NCI-H1417 treated with DMSO at 0.1 percent for 48 hours (cell line): ENCODE measurements at places on chromosomes 12 and 14.
A peak's percentile ranks its signal among the peaks of the same experiment; 100 is the strongest.

GRCh38 chr12:124764451-124764850, 99.2 kb downstream of the SCARB1 start:
- no peak for DNase-seq

- no peak for DNase-seq
Observed at GRCh38 chr12:113302886-113303640, 31.8 kb downstream of the SLC8B1 start.

- no peak for DNase-seq
Observed at GRCh38 chr12:32265951-32266350, 133.4 kb upstream of the FGD4 start.

GRCh38 chr14:96002498-96002884, 36.7 kb upstream of the C14orf132 start:
- DNase-seq = no peak

- no peak for DNase-seq
Observed at GRCh38 chr14:97329701-97330100, 532.5 kb downstream of the VRK1 start.

GRCh38 chr14:31084385-31084784, 58.2 kb upstream of the STRN3 start:
- DNase-seq = no peak

- no peak for DNase-seq
Observed at GRCh38 chr12:54359762-54360351, 4.4 kb downstream of the GPR84 start.

- DNase-seq = no peak
Observed at GRCh38 chr14:81031488-81031887, 76.1 kb downstream of the TSHR start.

DNA sequence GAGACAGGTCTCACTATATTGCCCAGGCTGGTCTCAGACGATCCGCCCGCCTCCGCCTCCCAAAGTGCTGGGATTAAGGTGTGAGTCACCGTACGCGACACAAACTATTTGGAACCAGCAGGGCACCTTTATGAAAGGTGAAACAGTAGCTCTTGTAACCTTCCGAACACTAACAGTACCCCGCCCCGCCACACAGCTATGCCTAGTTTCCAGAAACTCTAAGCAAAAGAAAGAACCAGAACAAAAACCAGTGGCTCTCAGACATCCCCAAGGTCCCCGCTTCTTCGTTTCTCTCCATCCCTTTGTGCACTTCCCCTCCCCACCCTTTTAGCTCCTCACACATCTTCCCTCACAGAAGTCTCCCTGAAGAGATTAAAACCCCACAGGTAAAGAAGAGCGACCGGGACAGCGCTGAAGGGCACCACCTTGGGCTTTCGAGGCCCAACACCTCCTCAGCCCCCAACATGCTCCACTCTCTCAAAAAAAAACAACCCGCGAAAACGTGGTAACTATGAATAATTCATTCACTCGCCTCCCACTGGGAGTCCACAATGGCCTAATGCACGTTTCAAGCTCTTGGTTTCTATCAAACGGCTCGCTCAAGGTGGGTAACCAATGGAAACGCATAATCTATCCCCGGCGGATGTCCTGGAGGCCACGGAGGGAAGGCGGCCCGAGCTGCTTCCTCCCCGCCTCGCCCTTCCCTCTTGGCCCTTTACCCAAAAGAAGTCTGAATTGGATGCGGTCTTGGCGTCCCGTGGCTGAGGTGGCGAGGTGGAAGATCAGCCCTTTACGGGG, 877 bp downstream of the BAG5 start:
- no peak for DNase-seq

DNA sequence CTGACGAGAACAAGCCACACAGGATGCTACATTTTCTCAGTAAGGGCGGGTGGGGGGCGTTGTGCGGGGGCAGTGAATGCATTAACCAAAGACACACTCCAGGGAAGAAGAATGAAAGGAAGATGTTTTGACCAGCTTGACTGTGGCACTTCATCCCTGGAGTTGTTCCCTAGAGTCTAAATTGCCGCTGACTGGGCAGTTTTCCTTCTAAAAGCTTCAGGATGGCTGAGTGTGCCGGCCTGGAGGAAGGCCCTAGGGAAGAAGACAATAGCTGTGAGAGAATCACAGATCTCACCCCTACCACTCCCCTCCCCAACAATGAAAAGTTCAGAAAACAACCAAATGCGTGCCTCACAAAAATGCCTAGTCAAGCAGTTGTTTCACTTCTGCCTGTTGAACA, 67.2 kb downstream of the NKX2-1 start:
- peak; percentile 67 for DNase-seq

DNA sequence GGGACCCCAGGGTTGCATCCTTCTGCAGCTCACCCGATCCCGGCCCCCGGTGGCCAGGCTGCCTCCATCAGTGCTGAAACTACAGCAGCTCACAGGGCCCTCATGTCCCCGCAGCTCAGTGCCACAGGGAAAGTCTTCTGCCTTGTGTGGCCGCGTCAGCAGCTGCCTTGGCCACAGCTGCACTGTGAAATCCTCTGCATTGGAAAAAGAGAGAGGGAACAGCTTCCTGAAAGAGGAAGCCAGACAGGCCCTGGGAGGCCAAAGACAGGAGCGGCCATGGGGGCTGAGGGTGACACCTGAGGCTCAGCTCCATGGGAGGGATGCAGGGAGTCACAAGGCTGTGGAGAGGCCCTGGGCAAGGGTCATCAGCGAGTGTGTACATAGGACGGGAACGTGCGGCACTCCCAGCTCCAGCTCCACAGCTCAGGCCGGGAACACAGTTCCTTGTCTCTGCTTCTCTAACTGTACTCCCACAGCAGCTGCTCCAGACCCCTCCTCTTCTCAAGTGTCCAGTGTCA, 32.7 kb downstream of the PARP2 start:
- no peak for DNase-seq

- no peak for DNase-seq
Observed at GRCh38 chr12:75438059-75438754, 42.3 kb upstream of the GLIPR1 start.

GRCh38 chr14:51419685-51420084, 179.6 kb downstream of the TMX1 start:
- no peak for DNase-seq

GRCh38 chr14:44030831-44031383, 476.2 kb downstream of the FSCB start:
- no peak for DNase-seq

- no peak for DNase-seq
Observed at GRCh38 chr12:91846466-91847055, 299.1 kb downstream of the BTG1 start.

DNA sequence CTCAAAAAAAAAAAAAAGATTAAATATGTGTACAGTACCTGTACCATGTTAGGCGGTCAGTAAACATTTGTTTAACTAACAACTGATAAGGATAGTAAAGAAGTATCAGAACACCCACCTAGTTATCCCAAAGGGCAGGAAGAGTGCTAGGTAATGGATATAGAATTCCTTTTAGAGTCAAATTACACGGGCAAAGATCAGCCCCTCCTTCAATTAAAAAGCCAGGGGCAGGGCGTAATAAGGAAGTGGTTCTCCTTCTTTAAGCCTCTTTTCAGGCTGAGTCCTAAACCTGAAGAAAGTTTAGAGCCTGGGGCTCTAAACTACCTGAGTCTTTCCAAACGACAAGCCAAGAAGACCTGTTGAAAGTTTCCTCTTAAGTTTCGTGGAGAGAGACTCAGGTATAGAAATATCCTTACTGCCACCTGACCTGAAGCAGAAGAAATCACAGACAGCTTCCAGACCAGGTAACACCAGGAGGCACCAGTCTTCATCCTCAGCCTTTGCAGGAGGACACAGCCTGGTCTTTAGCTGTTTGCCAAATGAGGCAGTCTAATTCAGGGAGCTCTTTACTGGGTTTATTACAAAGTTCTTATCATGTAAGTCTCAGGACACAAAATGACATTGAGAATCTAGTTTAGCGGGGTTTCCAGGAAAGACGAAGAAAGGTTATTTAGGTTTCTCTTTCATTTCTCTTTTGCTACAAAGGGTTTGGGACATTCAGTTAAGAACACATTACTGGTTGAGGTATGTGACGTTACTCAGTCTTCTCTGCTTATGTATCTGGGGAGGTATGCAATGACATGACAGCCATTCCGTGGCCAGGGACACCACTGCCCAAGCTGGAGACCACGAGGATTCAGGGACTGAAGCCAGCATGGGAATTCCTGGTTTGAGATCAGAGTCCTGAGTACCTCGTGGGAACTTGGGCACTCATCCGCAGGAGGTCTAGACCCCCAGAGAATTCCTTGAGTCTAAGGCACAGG, at the start of gene BCL2L14:
Gene BCL2L14 (plus strand): TSS at position 266 of the 983 bp plus-strand sequence. CDS start 8,367 bp downstream, outside the sequence.
- DNase-seq = no peak

DNA sequence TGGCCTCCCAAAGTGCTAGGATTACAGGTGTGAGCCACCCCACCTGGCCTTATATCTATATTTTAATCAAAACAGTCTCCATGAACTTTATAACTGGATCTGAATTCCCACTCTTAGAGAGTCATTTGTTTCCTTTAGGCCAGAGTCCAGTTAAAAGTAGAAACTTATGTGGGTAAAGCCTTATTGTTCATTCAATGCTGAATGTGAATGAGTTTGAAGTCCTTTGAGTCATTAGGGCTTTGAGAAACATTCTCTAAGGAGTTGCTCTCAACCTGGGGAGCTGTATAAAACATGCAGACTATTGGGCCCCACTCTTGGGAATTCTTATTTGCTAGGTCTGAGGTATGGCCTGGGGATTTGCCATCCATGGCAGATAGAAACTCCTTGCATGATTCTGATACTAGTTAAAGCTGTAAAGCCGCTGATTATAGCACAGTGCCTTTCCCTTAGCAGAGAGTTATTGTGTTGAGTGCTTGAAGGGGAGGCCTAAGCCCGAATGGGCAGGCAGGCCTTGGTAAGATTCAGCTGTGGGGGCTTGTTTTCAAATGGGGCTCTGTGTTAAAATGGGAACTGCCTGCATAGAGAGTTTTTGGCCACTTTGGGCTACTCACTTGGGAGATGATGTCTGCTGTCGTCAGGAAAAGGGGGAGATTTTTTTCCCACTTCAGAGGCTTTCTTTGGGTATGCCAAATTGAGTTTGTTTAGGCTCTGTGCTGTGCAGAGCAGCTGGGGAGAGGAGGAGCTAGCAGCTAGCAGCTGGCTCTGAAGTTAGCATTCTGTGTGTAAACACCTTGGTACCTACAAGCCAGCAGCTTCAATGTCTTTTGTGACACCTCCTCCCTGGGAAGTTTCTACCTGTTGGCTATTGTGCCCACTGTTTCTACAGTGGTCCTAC, 117.5 kb downstream of the DACT1 start:
- no peak for DNase-seq

GRCh38 chr14:52080158-52080800, 11.4 kb upstream of the NID2 start:
- DNase-seq = no peak

GRCh38 chr14:103127356-103127755, 4.1 kb downstream of the TNFAIP2 start:
- DNase-seq = no peak

DNA sequence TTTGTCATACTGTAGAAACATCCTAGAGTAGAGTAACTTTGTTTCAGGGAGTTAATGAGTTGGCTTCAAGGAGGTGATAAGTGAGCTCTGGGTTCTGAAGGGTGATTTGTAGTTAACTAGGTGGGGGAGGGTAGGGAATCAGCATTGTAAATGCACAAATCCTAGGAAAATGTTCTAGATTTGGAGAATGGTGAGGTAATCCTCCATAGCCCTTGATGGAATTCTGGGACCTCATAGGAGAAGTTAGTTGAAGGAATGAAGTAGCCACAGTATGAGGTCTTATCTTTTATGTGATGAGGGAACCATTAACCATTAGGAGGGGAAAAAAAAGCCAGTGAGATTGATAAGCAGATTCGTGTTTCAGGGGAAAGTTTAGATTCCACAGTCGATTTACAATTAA, 8.0 kb downstream of the CNOT2 start:
- no peak for DNase-seq

GRCh38 chr14:56753396-56753795, 56.9 kb downstream of the OTX2 start:
- no peak for DNase-seq

- DNase-seq = no peak
Observed at GRCh38 chr12:26524862-26525465, 308.0 kb downstream of the ITPR2 start.
